ENCODE measurements at places on chromosomes 7 and 10.

- DNase-seq, result peak; percentile 73
Observed at GRCh38 chr10:113709221-113709838, 29.6 kb downstream of the CASP7 start.

DNA sequence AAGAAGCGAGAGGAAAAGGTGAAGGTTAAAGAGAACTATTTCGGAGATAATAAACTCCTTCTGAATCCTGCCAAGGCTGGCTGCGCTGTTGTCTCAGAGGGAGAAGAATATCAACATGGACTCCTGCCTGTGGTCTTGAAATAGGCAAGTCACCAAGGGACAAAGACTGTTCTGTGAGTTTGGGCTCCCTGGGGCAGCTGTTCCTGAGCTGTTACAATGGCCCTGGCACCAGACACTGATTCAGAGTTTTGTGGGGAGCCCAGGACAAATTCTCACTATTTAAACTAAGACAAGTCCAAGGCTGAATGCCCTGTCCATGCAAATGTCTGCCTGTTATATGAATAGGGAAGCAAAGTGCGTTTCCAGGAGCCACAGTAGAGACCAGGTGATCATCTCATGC lies 81.4 kb downstream of the PRPF18 start:
- no peak for DNase-seq

GRCh38 chr10:26647602-26648244 lies 49.8 kb upstream of the PDSS1 start:
- no peak for DNase-seq

DNA sequence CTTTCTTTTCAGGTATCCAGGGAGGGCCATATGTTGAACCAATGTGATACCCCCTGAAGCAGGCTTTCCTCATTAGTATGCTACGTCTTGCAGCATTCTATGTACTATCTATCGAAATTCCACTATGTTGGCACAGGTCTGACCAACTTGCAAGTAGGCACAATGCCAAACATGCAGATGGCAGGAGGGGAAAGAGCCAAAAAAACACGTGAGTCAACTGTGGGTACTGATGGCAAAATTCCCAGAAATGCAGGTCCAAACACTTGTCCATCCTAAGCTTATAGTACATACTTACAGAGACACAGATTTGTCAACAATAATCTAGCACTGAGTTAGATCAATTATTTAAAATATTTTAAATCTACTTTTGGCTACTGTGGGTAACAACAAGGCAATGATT lies 394.9 kb downstream of the DGKB start:
- no peak for DNase-seq

DNA sequence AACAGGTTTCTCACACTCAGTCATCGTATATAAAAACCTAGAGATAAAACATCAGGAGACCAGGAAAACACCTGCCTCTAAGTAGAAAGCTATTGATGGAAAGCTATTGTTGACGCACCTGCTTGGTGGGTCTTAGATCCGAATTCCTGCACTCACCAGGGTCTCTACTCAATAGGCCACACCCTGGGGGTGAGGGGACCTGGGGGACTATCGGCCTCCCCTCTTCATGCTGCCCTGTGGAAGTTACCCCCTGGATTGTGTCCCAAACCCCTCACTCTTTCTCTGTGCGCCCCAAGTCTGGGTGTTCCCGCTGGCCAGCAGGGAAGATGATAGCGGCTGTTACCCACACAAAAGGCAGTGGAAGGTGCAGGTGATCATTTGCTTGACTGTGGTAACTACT lies 313.0 kb downstream of the WDR37 start:
- no peak for DNase-seq

DNA sequence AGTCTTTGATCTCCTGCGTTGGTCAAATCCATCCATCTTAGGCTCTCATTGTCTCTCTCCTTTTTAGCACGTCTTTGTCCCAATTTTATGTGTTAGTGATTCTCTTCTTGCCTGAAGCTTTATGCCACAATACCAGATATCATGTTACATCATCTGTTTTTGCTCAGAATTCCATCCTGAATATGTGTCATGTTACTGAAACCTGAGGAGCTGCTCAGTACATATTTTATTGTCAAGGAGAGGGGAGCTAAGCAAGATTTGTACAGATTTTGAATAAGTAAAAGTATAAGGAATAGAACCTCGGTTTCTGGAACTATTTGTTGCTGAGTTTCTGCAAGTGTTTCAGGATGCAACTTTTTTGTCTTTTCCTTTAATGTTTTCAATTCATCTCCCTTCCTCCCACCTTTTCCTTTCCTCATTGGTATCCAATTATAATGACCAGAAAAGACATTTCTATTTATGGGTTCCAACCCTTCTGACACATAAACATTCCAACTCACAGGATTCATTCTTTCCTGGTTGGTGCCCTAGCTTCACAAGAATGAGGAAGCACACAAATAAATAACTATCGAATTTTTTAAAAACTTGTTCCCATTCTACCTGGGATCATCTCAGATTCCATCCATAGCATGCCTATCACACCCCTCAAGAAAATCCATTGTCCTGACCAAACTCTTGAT lies 291.8 kb downstream of the CRPPA start:
- DNase-seq, result peak; percentile 61

DNA sequence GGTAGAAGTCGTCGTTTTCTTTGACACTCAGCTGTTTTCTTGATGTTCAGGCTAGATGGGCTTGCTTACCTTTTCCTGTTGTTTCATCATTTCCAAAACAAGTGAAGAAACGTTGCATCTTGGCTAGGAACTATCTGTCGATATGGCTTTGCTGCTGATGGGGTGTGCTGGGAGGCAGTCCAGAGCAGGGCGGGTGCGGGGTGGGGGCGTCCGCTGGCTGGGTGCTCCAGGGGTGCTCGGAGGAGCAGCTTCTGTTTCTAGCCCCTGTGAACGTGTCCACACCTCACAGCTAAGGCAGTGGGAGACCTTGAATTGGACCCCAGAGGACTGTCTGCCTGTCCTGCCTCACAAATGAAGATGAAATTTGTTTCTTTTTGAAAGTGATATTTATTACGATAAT lies 7.6 kb upstream of the SUN1 start:
- no peak for DNase-seq

DNA sequence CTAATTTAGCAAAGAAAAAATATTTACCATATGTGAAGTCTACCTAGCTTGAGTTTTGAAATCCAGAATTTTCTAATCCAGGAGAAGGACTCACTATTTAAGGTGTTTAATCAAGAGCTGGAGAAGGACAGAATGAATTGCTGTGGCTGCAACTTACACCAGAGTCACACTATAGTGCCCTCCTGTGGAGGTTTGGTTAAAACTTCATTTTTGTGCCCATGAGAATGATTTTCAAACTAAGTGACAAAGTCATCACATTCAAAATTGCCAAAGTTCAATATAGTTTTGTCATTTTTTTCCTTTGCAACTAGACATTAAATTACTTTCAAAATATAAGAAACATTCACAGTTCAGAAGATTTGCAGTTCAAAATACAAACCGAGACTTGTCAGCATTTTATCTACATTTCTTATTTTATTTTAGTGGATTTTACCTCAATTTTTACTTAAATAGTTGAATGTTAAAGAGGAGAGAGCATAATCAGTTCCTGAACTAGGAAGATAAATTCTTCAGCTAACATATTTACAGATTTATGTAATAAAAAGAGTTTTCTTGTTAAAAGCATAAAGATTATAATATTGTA lies 70.7 kb downstream of the CABCOCO1 start:
- DNase-seq, result peak; percentile 48

- no peak for DNase-seq
Observed at GRCh38 chr10:21662635-21663034, 128.6 kb downstream of the MLLT10 start.

DNA sequence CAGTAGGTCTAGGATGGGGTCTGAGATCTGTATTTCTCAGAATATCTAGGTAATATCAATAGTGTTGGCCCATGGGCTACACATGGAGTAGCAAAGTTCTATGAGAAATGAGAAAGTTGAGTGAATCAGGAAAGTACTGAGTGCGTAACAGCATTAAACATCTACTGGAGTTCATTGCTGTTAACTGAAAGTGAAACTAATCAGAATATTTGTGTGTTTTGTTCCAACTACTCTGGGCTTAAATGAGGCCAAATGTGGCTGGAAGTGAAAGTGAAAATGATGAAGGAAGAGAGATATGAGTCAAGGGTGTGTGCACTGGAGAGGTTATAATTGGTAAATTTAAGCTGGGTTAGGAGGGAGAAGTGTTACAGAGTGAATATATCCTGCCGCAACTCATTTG lies 46.5 kb downstream of the TMEM106B start:
- DNase-seq, result no peak

- DNase-seq, result peak; percentile 69
Observed at GRCh38 chr10:30812018-30812851, 182.7 kb upstream of the LYZL2 start.

DNA sequence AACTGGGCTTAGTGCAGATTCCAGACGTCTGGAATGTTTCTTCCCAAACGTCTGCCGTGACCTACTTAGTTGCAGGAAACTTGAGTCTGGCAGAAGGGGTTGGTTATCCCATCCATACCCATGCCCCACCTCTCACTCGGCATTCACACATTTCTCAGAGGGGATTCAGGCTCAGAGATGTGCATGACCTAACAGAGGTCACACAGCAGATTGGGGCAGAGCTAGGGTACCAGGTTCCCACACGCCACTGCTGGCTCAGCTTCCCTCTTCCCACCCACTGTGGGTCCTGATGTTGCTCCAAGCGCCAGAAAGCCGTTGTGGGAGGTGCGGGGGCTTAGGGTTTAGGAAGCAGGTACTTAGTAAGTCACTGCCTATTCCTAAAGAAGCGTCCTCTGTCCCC lies 3.0 kb downstream of the UCMA start:
- no peak for DNase-seq

- no peak for DNase-seq
Observed at GRCh38 chr7:117347480-117347879, 24.6 kb upstream of the WNT2 start.

- no peak for DNase-seq
Observed at GRCh38 chr10:66564287-66564686, 361.5 kb upstream of the LRRTM3 start.

DNA sequence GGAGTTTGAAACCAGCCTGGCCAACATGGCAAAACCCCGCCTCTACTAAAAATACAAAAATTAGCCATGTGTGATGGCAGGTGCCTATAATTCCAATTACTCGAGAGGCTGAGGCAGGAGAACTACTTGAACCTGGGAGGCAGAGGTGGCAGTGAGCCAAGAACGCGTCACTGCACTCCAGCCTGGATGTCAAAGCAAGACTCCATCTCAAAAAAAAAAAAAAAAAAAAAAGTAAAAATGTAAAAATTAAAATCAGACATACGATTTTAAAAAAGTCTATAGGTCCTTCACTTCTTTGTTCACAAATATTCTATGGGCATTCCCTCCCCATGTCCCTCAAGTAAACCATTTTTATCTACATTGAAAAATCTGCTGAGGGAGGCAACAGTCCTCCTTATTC lies 34.9 kb upstream of the TLL2 start:
- DNase-seq, result no peak

DNA sequence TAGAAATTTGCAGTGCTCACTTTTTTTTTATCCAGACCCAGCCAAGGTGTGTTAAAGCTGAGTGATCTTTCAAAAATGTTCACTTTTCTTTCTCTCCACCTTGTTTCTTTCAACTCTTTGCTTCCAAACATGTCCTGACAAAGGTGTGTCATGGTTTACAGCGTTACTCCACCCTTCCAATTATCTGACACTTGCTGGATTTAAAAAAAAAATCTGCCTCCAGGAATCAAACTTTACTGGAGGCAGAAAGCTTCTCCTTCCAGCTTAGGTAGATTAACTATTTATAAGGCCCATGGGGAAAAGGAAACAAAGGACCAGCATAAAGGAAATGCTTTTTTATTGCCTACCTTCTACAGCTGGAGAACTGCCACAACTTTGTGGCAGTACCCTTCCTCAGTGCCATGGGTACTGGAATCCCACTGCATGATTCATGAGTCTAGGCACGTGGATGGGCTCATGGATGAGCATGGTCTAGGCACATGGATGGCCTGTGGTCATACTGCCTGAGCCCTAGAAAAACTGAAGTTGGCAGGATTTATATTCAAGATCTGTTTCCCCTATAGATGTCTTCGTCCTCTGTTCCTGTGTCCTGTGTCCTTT lies at the start of gene COL17A1:
TSS of gene COL17A1 (minus strand) at position 80 of the 600 bp plus-strand sequence. CDS start 5,207 bp downstream, outside the sequence.
- DNase-seq, result no peak

- no peak for DNase-seq
Observed at GRCh38 chr10:8059191-8059936, 4.9 kb downstream of the GATA3 start.

GRCh38 chr7:94540428-94540827 lies 30.8 kb downstream of the CASD1 start:
- DNase-seq, result no peak

DNA sequence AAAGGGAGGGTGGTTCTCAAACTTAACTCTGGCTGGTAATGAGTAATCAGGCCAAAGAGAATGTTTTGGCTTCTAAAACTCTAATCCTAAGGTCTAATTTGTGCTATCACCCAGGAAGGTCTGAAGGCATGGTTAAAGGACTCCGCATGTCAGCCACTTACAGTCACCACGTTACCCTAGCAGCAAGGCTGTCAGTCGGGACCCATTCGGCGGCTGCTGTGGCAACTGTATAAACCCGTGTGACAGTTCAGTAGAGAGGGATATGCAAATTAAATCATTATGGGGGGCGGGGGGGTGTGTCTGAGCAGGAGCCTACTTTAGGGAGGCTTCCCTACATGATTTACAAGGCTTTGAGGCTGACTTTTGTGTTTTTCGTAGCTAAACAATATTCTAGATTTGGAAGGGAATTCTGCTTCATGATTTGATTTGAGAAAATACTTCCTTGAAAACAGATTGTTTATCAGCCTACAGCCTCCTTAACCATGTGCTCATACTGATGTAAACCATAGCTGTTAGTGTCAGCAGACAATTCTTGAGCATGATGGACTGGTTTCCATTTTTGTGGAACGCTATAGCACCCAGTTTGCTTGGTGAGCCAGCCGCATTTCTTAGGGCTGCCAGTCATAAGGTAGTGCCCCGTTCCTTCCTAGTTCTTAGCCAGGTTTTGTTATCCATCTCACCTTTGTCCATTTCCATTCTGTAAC lies 284.4 kb downstream of the USP6NL start:
- DNase-seq, result no peak

DNA sequence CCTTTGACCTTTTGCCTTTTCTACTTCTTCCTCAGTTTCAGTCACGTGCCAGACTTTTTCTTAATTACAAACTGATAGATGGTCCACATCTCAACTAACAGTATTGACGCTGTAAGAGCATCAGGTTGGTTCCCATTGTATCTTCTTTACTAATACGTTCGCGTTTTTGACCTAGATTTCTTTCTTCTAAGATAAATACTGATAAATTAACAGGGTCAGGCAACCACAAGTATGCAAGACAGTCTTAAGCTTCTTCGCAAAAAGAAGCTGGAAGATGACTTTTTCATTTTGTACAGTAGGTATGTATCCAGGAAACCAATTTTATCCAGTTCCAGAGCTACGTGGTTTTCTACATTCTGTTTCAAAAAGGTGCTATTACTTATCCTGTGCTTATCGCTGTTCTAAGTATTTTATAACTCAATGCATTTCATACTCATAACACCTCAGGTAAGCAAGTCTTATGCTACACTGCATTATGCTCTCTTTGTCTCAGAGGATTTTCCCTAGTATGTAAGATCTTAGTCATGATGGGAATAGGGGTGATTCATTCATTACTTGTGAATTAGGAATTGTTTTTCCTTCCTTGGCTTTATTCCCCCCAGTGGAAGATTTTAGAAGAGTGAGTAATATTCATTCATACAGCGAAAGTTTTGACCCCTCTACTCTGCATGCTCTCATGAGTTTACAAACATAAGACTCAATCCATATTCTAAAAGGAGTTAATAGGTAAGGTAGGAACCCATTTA lies 955 bp downstream of the DUS4L start:
- peak; percentile 67 for DNase-seq

- peak; percentile 19 for DNase-seq
Observed at GRCh38 chr7:83162402-83163256, at the start of gene PCLO. Gene PCLO (minus strand): TSS chr7:83162884. CDS start chr7:83162592, 292 bp downstream.

Data from AG08395 (cell line).